Naive thymus-derived CD4-positive, alpha-beta T cell (primary cell): ENCODE measurements at places on chromosomes 3 and 15. TPM values are rescaled to one million over a fixed set of nuclear protein-coding genes. Genes with fewer than 3 reads are reported as not detected.

XCR1 gene
- 0.88 TPM for total RNA-seq

CKMT1B gene
- not detected in 2 replicates for total RNA-seq

WDR5B gene
- total RNA-seq, result 5.4 TPM

GPR149 gene
- not detected for total RNA-seq

CCR8 gene
- not detected for total RNA-seq

DRD3 gene
- not detected for total RNA-seq

SYNPR gene
- not detected for total RNA-seq

PLEKHO2 gene
- 8.6 TPM for total RNA-seq

PIGZ gene
- total RNA-seq, result 0.22 TPM

CCDC39 gene
- not detected in 2 replicates for total RNA-seq

ZNF609 gene
- total RNA-seq, result 78.3 TPM

MUSTN1 gene
- 10.0 TPM for total RNA-seq

CADM2 gene
- 0.40 TPM for total RNA-seq

MYZAP gene
- not detected in 2 replicates for total RNA-seq

AQP9 gene
- total RNA-seq, result 29.6 TPM

UBA7 gene
- 306 and 318 TPM in 2 replicates for total RNA-seq

CCDC33 gene
- total RNA-seq, result not detected

GOLGA8S gene
- 0.61 TPM for total RNA-seq

DHFR2 gene
- total RNA-seq, result 9.0 and 9.7 TPM in 2 replicates

GPR160 gene
- total RNA-seq, result 43.3 TPM

TLR9 gene
- 0.18 and 0.89 TPM in 2 replicates for total RNA-seq

CELSR3 gene
- total RNA-seq, result 4.2 TPM

HTR3E gene
- not detected for total RNA-seq

TP63 gene
- 0.20 TPM for total RNA-seq
